ENCODE measurements at places on chromosomes 5 and 9. TPM values are rescaled to one million over a fixed set of nuclear protein-coding genes. Genes with fewer than 3 reads are reported as not detected.

- no peak overlapping the region for H3K27ac ChIP-seq
- no peak overlapping the region for H3K4me3 ChIP-seq
- no peaks in the 10 kb centered on the region for H3K36me3 ChIP-seq
- H3K27me3 ChIP-seq, result no peaks in the 10 kb centered on the region
Measured at GRCh38 chr5:127950707-127951391, 132.7 kb upstream of the SLC12A2 start.

DNA sequence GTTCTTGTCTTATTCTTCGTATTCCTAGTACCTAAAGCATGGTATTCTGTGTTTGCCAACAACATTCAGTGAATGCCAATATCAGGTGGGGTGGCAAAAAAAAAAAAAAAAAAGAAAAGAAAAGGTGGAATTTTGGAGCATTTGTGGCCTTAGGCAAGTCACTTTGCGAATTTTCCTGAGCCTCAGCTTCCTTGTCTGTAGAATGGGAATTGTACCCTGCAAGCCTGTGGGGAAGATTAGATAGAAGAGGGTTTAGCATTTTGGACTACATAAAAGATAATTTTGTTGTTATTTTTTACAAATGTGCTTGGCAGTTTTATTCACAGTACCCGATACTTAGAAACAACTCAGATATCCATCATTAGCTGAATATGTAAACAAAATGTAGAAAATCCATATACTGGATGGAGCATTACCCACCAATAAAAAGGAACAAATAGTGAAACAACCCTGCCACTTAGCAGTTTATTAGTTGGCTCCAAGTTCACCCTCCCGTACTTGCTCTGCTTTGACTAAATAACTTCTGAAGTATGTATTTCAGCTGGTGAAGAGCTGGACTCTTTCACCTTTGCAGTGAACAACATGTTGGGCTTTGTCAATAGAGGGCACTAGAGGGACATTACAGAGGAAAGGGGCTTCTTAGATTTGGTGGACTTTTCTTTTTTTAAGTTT is 13.6 kb downstream of the UBE2D2 start:
- H3K27me3 ChIP-seq, result no peaks in the 10 kb centered on the region
- no peaks in the 10 kb centered on the region for H3K36me3 ChIP-seq
- no peak overlapping the region for H3K27ac ChIP-seq
- H3K4me3 ChIP-seq, result no peak overlapping the region
- peaks cover 22% of the 10 kb centered on the region for H3K4me1 ChIP-seq
- DNase-seq, result no peak

GRCh38 chr9:114662081-114662989 is 4.7 kb upstream of the TEX53 start:
- no peaks in the 10 kb centered on the region for H3K27me3 ChIP-seq
- no peak for DNase-seq
- no peak overlapping the region for H3K27ac ChIP-seq
- no peak overlapping the region for H3K4me3 ChIP-seq

GRCh38 chr9:98406469-98406868 is 151.0 kb upstream of the TBC1D2 start:
- H3K4me3 ChIP-seq, result no peak overlapping the region
- no peak for DNase-seq
- no peaks in the 10 kb centered on the region for H3K36me3 ChIP-seq
- H3K27ac ChIP-seq, result no peak overlapping the region
- no peaks in the 10 kb centered on the region for H3K4me1 ChIP-seq

Gene CATSPER3
- not detected for total RNA-seq

DNA sequence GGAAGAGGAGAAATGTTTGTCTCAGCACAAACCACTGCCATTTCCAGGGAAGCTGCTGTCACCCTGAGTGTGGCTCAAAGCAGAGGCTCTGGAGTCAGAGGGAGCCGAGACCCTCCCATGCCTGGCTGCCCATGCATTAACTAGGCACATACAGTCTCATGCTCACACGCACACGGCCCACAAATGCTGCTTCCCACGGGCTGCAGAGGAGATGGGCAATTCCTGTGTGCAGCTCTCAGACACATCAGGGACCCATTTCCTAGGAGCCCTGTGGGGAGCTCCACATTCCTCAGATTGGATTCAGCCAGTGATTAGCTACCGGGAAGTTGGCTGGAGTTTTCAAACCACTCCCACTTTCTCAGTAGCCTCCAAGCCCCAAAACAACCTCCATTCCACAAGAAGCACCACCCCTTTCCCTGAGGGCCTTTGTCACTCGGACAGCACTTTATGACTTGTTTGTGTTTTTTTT is 9.1 kb upstream of the PTGES start:
- no peak overlapping the region for H3K4me3 ChIP-seq
- no peaks in the 10 kb centered on the region for H3K27me3 ChIP-seq
- peak overlapping the region; percentile 28 for H3K27ac ChIP-seq
- peaks cover 7% of the 10 kb centered on the region for H3K4me1 ChIP-seq

Gene C7
- 245 TPM for total RNA-seq

DNA sequence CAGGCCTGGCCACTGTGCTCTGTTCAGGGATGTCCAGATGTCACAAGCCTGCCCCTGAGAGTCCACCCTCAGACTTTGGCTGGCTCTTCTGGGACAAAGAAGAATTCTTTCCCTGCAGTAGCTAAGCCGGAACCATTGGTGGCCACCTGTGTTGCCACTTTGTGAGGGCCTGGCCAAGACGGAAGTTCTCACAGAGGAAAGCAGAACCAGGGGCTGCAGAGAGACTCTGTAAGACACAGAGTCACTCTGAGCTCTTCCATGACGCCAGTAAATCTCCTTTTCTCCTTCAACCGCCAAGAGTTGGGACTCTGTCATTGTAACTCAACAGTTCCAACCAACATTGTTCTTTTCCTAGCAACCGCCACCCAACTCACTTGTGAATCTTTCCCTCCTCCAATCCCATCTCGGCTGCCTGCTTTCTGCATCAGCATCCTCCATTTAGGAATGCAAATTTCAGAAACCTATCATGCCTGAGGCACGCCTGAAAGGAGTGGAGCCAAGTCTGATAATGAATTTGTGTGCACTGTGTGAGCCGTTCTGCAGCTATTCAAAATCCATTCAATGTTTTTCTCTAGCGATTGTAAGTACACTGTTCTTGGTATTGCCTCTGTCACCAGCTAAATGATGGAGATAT is 37.8 kb upstream of the ATP6V1G1 start:
- no peak overlapping the region for H3K4me3 ChIP-seq
- H3K27me3 ChIP-seq, result no peaks in the 10 kb centered on the region
- H3K4me1 ChIP-seq, result peaks cover 11% of the 10 kb centered on the region
- H3K27ac ChIP-seq, result no peak overlapping the region
- no peak for DNase-seq

Gene NKD2
- 1.3 TPM for total RNA-seq

Gene STPG3
- not detected for total RNA-seq

- no peaks in the 10 kb centered on the region for H3K27me3 ChIP-seq
- H3K4me1 ChIP-seq, result no peaks in the 10 kb centered on the region
- no peak overlapping the region for H3K27ac ChIP-seq
- DNase-seq, result no peak
- H3K4me3 ChIP-seq, result no peak overlapping the region
Measured at GRCh38 chr5:88713818-88714217, 169.2 kb downstream of the MEF2C start.

GRCh38 chr5:18465833-18466681 is 831.8 kb downstream of the TAF11L14 start:
- no peak overlapping the region for H3K27ac ChIP-seq
- DNase-seq, result no peak
- no peaks in the 10 kb centered on the region for H3K36me3 ChIP-seq
- H3K27me3 ChIP-seq, result no peaks in the 10 kb centered on the region

Gene WNT8A
- total RNA-seq, result not detected

- H3K36me3 ChIP-seq, result no peaks in the 10 kb centered on the region
- no peak overlapping the region for H3K4me3 ChIP-seq
- H3K4me1 ChIP-seq, result no peaks in the 10 kb centered on the region
- no peaks in the 10 kb centered on the region for H3K27me3 ChIP-seq
- no peak for DNase-seq
- H3K27ac ChIP-seq, result no peak overlapping the region
Measured at GRCh38 chr9:28234133-28234893, 661.0 kb upstream of the C9orf72 start.

Gene GABRB2
- total RNA-seq, result 0.47 TPM

Gene FAM153A
- 0.57 TPM for total RNA-seq
